ENCODE measurements at places on chromosomes 5 and 9.

- DNase-seq: no peak
Observed at GRCh38 chr5:134958755-134959154, 9.0 kb upstream of the CATSPER3 start.

DNA sequence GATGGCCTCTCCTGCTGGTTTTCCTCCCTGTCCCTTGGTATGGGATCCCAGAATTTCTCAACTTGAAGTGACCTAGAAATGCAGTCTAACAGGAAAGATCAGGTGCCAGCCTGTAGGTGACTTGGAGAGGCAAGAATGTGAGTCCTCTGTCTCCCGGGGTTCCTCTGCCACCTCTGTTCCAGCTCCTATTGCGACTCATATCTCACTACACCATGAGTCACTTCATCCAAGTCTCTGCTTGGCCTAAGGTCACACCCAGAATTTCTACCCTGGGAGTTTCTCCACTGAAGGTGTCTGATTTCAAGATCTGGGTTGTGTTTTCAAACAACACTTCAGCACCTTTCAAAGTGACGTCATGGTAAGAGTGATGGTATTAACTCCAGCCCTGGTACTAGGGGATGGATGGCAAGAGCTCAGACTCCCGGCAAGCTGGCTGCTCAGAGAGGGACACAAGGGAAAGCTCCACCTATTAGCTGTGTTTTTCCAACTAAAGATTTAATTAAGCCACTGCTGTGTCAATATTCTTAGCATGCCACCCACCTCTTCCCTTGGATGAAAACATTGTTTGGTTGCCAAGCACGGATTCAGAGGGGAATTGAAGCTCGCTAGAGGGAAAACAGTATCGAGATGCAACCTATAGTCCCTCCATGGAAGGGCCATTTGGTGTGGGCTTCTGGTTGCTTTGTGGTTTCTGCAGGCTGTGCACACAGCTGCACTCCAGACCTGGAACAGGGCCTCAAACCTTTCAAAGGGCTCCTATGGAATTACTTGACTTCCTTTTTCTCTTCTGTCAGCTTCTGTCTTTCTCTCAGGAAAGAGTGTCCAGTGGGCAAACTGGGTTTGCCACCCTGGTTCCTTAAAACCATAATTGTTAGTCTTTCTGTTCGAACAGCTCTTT is 205.7 kb downstream of the GAS1 start:
- DNase-seq: no peak

- DNase-seq: no peak
Observed at GRCh38 chr9:131473198-131473885, 29.4 kb upstream of the POMT1 start.

DNA sequence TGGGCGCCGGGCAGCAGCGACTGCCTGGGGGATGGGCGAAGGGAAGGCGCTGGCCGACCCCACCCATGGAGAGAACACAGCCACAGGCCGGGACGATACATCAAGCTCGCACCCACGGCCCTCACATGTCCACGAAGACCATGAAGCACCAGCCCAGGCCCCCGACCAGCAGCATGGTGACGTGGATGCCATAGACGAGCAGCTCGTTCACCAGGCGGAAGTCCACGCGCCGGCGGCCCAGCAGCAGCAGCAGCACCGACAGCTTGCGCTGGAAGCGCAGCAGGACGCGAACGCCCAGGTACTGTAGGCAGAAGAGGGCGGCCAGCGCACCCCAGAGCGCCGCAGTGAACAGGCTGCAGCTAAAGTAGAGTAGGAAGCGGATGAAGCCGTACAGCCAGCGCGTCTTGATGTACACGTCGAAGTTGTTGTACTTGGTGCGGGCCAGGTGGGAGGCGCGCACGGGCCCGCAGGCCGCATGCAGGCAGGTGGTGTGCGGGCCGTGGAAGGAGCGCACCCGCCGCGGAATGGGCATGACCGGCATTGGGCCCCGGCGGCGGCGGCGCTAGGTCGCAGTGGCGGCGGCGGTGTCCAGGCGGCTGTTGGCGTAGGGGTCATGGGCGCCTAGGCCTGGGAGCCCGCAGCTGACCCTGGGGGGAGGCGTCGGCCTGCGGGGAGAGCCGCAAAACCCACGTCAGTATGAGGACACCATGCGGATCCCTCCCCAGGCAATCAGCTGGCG is 2.1 kb downstream of the TMEM250 start:
- DNase-seq: no peak

GRCh38 chr5:144788046-144788445 is 617.4 kb downstream of the KCTD16 start:
- no peak for DNase-seq

GRCh38 chr5:65840071-65840470 is 86.3 kb upstream of the ERBIN start:
- DNase-seq: no peak

GRCh38 chr9:111866976-111867375 is 29.6 kb upstream of the UGCG start:
- peak; percentile 45 for DNase-seq

GRCh38 chr5:14476786-14477435 is 104.7 kb upstream of the OTULINL start:
- DNase-seq: no peak

DNA sequence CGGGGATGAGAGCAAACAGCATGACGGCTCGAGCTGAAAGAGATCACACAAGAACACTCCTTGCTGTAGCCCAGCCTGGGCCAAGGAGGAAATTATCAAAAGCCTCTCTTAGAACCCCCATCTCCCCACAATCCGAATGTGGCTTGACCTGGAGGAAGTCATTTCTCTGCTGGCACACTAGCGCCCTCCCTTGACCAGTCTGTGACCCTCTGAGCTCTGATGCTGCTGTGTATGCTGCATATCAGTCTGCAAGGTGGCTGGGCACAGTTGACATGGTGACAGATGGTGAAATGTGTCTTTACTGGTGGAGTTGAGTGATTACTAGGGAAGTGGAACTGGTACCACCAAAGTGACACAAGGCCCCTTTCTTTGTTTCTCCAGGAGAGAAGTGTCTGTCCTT is 3.3 kb downstream of the SLC46A2 start:
- no peak for DNase-seq

GRCh38 chr5:3030511-3031165 is 279.2 kb upstream of the IRX2 start:
- no peak for DNase-seq

GRCh38 chr5:173435447-173435846 is 107.2 kb upstream of the STC2 start:
- DNase-seq: no peak

- no peak for DNase-seq
Observed at GRCh38 chr9:83182071-83182470, 119.1 kb upstream of the RASEF start.

- no peak for DNase-seq
Observed at GRCh38 chr5:54302267-54302687, 8.1 kb downstream of the ARL15 start.

DNA sequence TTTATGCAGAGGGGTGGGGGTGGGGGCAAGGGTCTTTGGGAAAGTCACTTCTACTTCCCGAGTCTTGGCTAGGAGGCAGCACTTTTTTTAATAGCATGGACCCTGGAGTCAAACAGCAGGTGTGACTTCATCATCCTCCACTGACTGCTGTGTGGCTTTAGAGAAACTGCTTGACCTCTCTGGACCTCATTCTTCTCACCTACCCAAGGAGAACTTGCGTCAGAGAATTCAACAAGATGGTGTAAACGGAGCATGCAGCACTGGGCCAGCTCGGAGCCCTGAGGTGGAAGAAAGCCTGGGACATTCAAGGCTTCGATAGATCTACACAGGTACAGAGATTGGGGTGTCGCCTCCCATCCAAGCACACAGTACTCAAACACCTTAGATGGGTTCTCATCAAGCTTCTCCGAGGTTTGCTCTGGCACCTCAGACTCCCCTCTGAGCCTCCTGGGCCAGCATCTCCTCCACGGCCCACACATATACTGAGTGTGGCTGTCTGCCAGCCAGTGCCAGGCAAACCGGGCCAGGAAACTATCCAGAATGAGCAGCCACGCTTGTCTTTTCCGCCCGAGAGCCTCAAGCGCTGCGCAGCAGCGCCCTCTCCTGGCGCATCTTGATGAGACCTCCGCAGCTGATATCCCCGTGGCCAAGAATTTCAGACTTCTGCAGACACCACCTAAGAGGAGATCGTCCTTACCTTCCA is 4.6 kb upstream of the SLC25A48 start:
- DNase-seq: no peak

GRCh38 chr5:146878476-146879172 is at the start of gene PPP2R2B:
Gene PPP2R2B, minus strand, starts transcription at chr5:146878757.
- DNase-seq: peak; percentile 51

- no peak for DNase-seq
Observed at GRCh38 chr9:14961372-14962068, 51.3 kb upstream of the FREM1 start.

DNA sequence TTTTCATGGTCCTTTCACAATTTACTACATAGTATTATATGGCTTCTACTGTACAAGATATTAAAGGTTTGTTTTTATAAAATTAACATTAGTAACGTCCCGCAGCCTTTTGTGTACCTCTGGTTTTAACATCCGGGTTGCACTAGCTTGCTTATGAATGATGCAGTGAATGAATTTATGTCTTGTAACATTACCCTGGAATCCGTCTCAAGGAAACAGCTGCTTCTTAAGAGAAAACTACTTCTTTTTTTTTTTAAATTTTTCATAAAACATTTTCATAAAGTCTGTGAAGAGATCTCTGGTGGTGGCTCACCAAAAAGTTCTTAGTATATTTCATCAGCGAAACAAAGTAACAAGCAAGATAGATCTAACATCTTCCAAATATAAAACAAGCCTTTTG is 23.6 kb downstream of the MARCHF3 start:
- DNase-seq: no peak

DNA sequence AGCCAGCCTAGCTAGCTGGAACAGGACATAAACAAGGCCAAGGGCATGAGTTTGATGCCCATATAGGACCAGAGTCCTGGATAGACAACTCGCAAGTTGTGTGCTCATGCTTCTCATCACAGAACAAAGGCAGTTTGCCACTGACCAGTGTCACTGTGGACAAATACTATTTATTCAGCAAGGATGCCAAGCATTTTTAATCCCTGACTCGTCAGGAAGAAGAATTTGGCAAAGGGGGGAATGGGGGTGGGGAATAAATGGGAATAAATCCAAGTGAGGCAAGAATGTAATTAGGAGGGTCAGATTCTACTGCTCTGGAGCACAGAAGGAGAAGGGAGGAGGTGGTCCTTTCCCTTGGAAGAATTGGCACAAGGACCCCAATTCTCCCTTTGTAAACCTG is 46.8 kb upstream of the ANKRD55 start:
- no peak for DNase-seq

- DNase-seq: no peak
Observed at GRCh38 chr5:43304525-43304924, 8.7 kb downstream of the HMGCS1 start.

- DNase-seq: no peak
Observed at GRCh38 chr5:10266839-10267238, 16.8 kb downstream of the CCT5 start.

DNA sequence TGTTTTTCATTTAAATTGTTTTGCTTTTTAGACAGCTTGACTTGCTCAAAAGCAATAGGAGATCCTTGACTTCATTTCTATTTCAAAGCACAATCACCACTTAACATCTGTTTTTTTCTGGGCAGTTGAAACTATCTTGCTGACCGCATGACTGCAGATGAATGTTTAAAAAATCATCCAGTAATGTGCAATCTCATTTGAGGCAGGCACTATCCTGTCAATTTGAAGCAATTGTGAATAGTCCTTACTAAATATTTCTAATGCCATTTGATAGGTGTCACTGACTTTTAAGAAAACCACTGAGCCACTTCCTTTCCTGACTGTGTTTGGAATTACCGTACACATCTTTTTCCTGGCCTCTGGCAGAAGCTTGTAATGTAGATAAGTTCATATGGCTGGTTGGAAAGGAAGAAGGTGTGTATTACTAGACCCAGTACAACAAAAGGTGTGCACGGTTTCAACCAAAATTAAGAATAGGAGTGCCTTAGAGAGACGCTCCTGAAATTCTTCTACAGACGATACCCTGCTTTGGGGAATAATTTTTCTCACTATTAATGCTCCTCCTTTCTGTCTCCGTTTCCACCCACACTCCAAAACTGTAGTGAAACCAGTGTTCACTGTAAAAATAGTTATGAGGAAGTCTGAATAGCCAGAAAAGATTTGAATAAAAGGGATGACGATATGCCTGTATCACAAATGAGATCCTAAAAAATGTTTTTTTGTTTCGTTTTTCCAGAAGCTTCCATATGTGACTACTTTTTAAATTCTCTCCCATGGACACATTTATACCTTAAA is 136.7 kb upstream of the MOCS2 start:
- no peak for DNase-seq

GRCh38 chr5:39843767-39844166 is 419.0 kb upstream of the DAB2 start:
- no peak for DNase-seq

DNA sequence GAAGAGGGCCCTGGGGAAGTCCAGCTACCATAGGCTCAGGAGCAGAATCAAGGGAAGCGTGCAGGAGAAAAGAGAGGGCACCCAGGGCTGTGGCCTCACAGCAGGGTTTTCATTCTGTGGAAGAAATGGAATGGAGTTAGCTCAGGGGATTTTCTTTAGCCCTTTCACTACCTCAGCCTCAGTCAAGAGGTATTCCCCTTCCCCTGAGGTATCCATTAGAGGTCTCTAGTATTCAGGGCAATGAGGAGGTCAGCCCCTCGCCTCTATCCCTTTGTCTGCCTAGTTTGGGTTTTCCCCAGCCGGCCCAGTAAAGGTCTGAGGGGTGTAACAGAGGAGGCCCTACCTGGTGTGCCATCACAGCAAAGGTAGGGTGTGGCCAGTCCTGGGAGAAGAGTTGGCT is 21.5 kb downstream of the GFRA3 start:
- DNase-seq: no peak

- no peak for DNase-seq
Observed at GRCh38 chr5:60639544-60639943, 60.4 kb downstream of the DEPDC1B start.

DNA sequence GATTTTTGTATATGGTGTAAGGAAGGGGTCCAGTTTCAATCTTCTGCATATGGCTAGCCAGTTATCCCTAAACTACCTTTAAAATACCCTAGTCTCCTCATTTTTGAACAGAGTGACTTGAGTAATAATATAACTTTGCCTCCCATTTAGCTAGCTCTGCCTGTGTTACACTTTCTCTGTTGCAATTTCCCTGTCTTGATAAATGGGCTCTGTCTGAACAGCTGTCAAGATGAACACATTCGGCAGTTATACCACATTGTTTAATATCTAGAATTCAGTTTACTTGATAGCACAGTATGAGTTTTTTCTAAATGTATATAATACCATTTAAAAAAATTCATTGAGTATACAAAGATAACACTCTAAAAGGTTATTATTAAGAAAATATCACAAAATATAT is 562.9 kb upstream of the FTMT start:
- no peak for DNase-seq

GRCh38 chr9:126612813-126613641 is 701 bp upstream of the LMX1B start:
- no peak for DNase-seq

DNA sequence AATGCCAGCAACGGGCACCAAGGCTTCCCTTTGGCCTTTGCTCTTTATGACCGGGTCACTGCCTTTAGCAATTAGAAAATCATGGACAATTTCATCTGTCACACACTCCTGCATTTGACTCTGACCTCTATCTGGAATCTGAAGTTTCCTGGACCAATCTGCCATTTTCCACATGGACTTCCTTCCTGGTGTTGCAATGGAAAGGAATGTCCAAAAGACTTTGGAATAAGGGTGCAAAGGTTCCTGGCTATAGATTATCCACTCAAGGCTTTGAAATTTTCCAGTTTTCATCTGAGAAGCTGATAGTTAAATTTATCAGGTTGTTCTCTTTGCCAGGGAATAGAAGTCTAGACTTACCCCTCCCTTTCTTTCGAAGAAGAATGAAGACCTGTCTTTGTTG is 523.1 kb upstream of the ZNF462 start:
- DNase-seq: no peak

- no peak for DNase-seq
Observed at GRCh38 chr9:137797206-137798120, 80.1 kb upstream of the CACNA1B start.

Measured in CD4-positive, alpha-beta T cell treated with Interleukin-6 for 4 hours (primary cell).